Subcutaneous adipose tissue (tissue), 4 donors: ENCODE measurements at places on chromosomes 4 and X. TPM values are rescaled to one million over a fixed set of nuclear protein-coding genes. Genes with fewer than 3 reads are reported as not detected.

MYOZ2 gene
- 0.44 TPM for total RNA-seq

MAGEA2 gene
- not detected for total RNA-seq

PI4K2B gene
- 20.1 TPM for total RNA-seq

NSG1 gene
- 0.33 TPM for total RNA-seq

IL9R gene
- total RNA-seq: not detected
